Epithelial cell of proximal tubule (primary cell): ENCODE measurements at places on chromosomes 3 and 15.

DNA sequence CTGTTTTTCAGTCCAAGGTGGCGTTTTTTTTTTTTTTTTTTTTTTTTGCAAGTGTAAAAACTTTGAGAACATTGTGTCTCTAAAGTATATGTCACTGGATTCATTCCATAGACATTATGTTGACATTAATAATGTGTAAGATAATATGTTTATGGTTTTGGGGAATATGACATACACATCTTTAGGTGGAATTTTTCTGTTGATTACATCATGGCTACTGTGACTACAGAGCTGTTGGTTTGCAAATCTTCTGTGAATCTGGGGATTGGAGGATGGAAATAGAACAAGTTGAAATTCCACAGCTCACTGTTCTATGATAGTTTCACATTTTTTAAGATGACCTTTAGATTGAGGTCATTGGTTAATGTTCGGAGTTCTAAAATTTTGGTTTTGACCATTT, 24.4 kb upstream of the PLSCR2 start:
- no peak for DNase-seq

- DNase-seq: no peak
These were observed 38.6 kb downstream of the TRPM1 start for GRCh38 chr15:31062911-31063310.

- no peak for DNase-seq
These were observed 12.6 kb upstream of the FBN1 start for GRCh38 chr15:48657950-48658591.

GRCh38 chr15:49860101-49860500, 239.3 kb downstream of the DTWD1 start:
- DNase-seq: no peak

DNA sequence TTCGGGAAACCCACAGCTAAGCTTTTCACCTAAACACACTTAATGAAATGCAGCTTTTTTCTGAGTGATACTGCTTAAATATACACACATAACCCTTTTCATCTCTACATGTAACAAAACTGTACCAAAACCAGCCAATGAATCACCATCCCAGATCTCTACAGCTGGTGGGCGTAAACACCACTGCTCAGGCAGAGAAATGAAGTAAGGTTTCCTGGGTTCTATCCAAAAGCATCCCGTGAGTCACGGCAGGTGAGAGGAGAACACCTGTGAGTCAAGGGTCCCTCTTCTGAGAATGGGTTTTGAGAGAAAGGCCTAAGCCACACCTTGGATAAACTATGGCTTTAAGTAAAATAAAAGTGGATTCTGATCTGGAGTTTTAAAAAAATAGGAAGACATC, 2.6 kb downstream of the CLDN1 start:
- no peak for DNase-seq

- DNase-seq: no peak
These were observed 28.9 kb downstream of the CSTA start for GRCh38 chr3:122353893-122354401.
